ENCODE measurements at places on chromosomes 3 and 15. TPM values are rescaled to one million over a fixed set of nuclear protein-coding genes. Genes with fewer than 3 reads are reported as not detected.

The HRH1 gene
- polyA plus RNA-seq = not detected

DNA sequence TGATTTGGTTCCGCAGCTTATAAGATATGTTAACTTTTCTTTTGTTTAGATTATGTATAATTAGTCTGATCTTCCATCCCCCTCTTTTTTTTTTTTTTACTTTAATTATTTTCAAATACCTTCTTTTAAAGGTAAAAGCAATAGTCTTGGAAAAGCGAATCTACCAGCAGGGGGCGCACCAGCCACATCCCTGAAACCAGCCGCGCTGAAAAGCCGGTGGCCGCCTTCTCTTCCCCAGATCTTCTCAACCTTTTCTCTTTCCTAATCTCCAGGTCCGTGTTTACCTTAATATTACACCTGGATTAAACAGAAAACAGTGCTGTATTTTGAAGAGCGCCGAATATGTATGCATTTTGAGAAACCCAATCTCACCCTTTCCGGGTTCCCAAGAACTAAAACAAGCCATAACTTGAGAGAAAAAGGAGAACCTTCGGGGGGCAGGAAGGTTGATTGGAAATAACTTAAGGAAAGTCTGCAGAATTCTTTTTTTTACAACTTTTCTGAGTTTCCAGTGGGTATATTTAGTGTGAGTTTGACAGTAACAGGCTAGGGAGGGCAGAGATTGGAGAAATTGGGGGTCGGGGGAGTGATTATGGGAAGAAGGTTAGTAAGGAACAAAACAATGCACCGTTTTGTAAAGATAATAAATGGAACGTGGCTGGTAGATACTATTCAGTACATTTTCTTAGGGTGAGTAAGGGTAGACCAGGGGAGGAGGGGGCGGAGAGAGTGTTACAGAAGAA is 2.0 kb upstream of the SOX2 start:
- no peak overlapping the region for H3K4me3 ChIP-seq
- peak; percentile 73 for DNase-seq
- no peak overlapping the region for H3K27ac ChIP-seq
- no peaks in the 10 kb centered on the region for H3K36me3 ChIP-seq
- no peaks in the 10 kb centered on the region for H3K4me1 ChIP-seq
- peaks cover 98% of the 10 kb centered on the region for H3K27me3 ChIP-seq

The CPB1 gene
- not detected for polyA plus RNA-seq

DNA sequence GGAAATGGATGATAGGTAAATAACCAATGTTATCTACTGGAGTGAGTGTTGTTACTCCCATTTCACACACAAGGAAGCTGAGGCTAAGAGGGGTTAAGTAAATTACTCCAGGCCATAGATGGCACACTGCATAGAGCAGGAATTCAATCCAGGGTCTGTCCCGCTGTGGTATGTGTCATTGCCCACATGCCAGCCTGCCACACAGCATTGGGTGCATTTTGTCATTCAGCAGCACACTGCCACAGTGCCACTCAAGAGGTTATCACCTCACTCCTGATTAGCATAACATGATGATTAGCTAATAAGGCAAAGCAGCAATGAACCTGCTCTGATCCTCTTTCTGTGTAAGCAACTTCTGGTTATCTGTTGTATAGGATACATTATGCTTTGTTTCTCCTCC is 157.4 kb upstream of the CTNNB1 start:
- no peak overlapping the region for H3K27ac ChIP-seq
- peaks cover 35% of the 10 kb centered on the region for H3K4me1 ChIP-seq
- H3K4me3 ChIP-seq = no peak overlapping the region
- no peak for DNase-seq
- no peaks in the 10 kb centered on the region for H3K36me3 ChIP-seq
- H3K27me3 ChIP-seq = no peaks in the 10 kb centered on the region

- no peak overlapping the region for H3K4me3 ChIP-seq
- H3K27ac ChIP-seq = no peak overlapping the region
- H3K4me1 ChIP-seq = no peaks in the 10 kb centered on the region
- H3K36me3 ChIP-seq = no peaks in the 10 kb centered on the region
- H3K27me3 ChIP-seq = peaks cover 13% of the 10 kb centered on the region
- no peak for DNase-seq
These were observed 72.9 kb downstream of the ATP8B4 start for GRCh38 chr15:50046159-50046558.

The SCN11A gene
- 0.51 TPM for polyA plus RNA-seq

GRCh38 chr3:39090922-39091321 is 16.5 kb downstream of the GORASP1 start:
- H3K27ac ChIP-seq = no peak overlapping the region
- peak; percentile 32 for DNase-seq
- peaks cover 69% of the 10 kb centered on the region for H3K36me3 ChIP-seq
- H3K4me1 ChIP-seq = no peaks in the 10 kb centered on the region
- no peaks in the 10 kb centered on the region for H3K27me3 ChIP-seq

GRCh38 chr3:62551556-62551955 is 178.2 kb upstream of the FEZF2 start:
- no peaks in the 10 kb centered on the region for H3K27me3 ChIP-seq
- H3K4me1 ChIP-seq = no peaks in the 10 kb centered on the region
- no peak overlapping the region for H3K4me3 ChIP-seq
- peaks cover 30% of the 10 kb centered on the region for H3K36me3 ChIP-seq
- no peak for DNase-seq

DNA sequence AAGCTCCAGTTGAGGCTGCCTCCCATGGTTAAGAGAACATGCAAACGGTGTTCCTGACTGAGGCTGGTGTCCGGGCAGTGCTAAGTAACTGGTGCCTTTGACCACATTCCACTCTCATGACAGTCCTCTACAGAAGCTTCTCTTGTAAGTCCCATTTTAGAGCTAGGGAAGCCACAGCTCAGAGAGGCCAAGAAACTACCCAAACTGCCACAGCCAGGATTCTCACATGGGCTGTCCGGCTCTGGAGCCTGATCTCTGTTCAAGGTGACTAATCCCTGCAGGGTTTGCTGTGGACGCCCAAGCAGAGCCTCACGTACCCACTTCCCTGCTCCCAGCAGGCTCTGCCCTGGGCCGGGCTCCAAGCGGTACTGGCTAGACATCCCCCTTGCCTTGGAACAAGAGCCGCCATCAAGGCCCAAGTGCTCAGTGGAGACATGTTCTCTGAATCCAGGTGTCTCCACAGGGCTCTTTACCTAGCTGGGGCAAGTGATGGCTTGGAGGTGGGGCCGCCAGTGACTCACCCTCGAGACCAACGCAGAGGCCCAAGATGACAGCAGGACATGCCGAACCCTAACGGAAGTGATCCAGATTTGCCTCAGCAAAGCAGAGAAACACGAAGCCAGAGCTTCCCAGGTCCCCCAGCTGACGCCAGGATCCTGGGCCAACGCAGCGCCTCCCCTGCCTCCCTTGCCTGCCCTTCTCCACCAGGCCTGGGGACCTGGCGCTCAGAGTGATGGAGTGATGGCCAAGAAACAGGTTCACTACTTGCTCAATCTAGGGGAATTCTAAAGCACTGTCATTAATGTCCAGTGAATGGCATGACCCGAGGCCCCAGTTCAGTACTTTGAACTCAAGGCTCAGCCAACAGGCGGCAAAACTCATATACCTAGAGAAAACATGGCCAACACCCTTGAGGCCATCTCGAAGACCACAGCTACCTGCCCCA is 24.4 kb downstream of the KLHL25 start:
- H3K4me3 ChIP-seq = no peak overlapping the region
- H3K4me1 ChIP-seq = no peaks in the 10 kb centered on the region
- H3K27ac ChIP-seq = no peak overlapping the region
- H3K36me3 ChIP-seq = no peaks in the 10 kb centered on the region

The NDUFB5 gene
- polyA plus RNA-seq = 309 TPM
